CD4-positive, alpha-beta T cell treated with Interleukin-21 for 1 hour (primary cell): ENCODE measurements at places on chromosomes 12 and 14.

- no peak for DNase-seq
Observed at GRCh38 chr12:52178443-52178842, 13.4 kb downstream of the KRT80 start.

DNA sequence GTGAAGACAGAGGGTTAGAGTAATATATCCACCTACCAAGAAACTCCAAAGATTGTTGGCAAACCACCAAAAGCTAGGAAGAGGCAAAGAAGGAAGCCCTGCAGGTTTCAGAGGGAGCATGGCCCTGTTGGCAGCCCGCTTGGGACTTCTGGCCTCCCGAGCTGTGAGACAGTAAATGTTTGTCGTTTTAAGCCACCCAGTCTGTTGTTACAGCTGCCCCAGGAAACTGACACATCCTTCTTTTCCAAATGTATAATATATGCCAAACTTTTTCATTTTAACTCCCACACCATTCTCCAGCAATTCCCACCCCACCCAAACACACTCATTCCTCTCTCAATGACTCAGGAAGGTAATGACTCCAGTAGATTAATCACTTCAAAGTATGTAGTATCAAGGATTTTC lies 74.0 kb downstream of the RPS29 start:
- no peak for DNase-seq

- DNase-seq, result no peak
Observed at GRCh38 chr14:89041257-89041582, 216.8 kb downstream of the TTC8 start.

GRCh38 chr12:2764398-2764797 lies 30.4 kb upstream of the FKBP4 start:
- no peak for DNase-seq

DNA sequence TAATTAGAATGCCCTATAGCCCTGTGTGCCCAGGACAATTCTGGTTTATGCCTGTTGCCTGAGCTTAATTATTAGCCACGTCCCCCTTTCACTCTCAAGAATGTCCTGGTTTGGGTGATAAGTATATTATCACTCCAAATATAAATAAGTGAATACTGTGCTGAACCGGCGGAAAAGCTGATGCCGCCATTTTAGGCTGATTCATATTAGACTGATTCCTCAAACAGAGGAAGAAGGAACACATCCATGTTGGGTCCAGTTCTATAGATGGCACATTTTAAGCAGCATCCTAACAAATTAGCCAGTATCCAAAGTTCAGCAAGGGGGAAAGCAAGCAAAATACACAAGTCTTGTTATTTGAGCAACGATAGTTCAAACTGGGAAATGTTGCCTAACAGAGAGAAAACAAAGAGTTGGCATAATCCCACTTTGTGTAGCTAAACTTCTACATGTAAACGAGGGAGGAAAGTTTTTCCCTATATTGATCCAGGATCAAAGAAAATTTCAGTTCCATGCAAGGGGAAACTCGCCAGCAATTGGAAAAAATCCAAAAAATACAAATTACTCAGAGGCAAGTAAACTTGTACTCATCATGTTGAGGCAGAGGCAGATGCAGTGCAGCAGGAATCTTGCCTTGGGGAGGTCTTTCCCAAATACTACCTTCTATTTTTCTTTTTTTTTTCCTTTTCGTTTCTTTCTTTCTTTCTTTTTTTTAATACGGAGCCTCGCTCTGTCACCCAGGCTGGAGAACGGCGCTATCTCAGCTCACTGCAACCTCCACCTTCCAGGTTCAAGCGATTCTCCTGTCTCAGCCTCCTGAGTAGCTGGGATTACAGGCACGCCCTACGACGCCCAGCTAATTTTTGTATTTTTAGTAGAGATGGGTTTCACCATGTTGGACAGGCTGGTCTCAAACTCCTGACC lies 96.2 kb downstream of the ITPR2 start:
- no peak for DNase-seq

- no peak for DNase-seq
Observed at GRCh38 chr12:4745249-4745648, 25.0 kb downstream of the GALNT8 start.

- DNase-seq, result no peak
Observed at GRCh38 chr14:63545431-63545830, 2.3 kb upstream of the PPP2R5E start.

- DNase-seq, result no peak
Observed at GRCh38 chr14:71013551-71014192, 106.4 kb downstream of the PCNX1 start.

GRCh38 chr14:73381380-73382013 lies 76.8 kb downstream of the NUMB start:
- DNase-seq, result no peak

GRCh38 chr12:5921027-5921909 lies 23.8 kb downstream of the ANO2 start:
- DNase-seq, result no peak
